ENCODE measurements at places on chromosomes 4 and X. TPM values are rescaled to one million over a fixed set of nuclear protein-coding genes. Genes with fewer than 3 reads are reported as not detected.

GRCh38 chr4:53476232-53477037, 99.0 kb downstream of the FIP1L1 start:
- DNase-seq: no peak

The CXorf51A gene
- total RNA-seq: not detected

DNA sequence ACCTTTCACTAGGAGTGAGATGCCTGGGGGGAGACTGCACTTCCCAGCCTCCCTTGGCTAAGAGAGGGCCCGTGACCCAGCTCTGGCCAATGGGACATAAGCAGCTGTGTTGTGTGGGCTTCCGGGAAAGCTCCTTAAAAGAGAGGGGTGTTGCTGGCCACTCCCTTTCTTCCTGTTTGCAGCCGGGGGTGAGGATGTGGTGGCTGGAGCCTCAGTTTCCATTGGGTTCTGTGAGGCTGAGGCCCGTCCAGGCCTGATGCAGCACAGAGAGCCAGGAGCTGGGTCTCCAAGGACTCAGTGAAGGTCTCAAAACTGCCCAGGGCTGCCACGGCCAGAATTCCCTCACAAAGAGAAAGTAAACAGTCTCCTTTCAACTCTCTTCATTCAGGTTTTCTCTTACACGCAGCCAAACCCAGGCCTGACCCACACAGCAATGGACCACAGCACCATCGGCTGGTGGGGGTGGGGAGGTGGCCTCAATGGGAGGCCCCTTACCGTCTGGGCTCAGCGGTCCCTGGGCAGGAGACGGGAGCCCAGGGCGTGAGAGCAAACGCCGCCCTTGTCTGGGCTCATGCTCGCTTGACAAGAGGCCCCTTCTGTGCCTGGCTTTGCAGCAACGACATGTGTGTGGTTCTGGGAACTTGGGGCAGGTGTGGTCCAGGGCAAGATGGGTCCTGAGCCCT, 6.6 kb downstream of the NKX1-1 start:
- DNase-seq: no peak

DNA sequence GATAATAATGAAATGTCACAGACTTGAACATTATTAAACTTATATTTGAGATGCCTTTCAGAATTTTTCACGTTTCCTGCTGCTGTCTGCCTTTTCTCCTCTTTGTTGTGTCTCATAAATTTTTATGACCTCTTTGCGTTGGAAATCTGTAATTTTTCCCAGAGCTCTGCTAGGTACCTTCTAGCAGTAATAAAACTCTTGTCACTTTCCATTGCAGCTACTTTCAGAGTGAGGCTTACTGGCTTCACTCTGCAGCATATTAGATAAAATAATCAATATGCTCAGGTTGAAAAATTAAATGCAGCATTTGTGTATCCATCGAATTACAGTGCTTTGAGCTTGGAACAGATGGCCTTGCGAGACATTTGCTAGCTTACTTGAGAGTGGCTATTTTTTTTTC, 689.0 kb downstream of the GRID2 start:
- DNase-seq: no peak

GRCh38 chr4:41645728-41646390, 102.7 kb downstream of the PHOX2B start:
- DNase-seq: no peak

GRCh38 chr4:16642897-16643296, 255.5 kb downstream of the LDB2 start:
- no peak for DNase-seq

- DNase-seq: no peak
Measured at GRCh38 chr4:73068491-73069337, 802 bp downstream of the COX18 start.

Measured in Right ventricle myocardium inferior (tissue), 1 donor.